Ammon's horn (tissue), 1 donor: ENCODE measurements at places on chromosomes 5 and 9.
A peak's percentile ranks its signal among the peaks of the same experiment; 100 is the strongest.

DNA sequence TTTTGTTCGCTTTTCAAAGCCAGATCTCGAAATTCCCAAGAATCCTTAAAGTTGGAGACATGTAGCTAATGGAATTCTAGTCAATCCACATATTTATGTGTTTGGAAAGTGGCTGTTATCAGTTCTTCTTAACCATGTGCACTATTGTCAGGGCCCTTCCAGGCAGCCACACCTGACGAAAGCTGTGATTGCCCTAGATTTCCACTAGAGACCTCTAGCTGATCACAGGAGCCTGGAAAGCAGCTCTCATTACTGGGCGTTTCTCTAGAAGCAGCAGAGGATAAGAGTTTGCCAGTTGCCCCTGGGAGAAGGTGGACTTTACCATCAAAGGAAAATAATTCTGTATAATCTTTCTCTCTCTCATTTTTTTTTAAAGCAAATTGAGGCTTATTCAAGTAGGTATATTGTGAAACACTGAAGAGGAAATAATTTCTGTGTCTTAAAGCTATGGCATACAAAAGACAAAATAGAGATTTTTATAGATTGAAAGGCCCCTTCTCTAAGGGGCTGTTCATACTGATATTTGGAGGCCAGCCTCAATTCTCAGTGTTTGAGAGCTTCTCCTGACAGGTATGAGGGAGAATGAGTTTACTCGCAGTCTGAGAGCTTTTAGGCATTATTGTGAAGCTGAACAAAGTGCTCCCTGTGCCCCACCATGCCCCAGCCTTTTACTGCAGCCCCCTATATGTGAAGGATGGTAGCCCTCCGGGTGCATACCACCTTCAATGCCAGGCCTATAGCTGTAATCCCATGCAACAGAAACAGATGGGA lies 405.4 kb upstream of the ACTBL2 start:
- peak; percentile 60 for DNase-seq

DNA sequence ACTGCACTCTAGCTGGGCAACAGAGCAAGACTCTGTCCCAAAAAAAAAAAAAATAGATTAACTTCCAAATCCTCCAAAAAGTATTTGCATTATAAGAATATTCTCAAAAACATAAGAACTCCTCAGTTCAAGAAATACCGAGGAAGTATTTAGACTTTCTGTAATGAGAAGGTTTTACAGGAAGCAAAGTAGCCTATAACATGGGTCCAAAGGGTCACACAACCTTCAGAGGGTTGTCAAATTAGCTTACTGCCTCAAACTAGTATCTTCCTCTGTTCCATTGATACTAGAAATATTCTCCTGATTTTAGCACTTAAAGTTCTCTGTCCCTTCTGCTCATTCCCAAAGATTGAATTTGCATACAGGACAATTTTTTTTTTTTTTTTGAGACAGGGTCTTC lies 121.9 kb downstream of the INVS start:
- DNase-seq = no peak

GRCh38 chr9:18542837-18543405 lies 69.0 kb downstream of the ADAMTSL1 start:
- DNase-seq = no peak

- DNase-seq = no peak
Measured at GRCh38 chr5:125465703-125466102, 719.3 kb upstream of the ZNF608 start.

GRCh38 chr5:104793755-104794080 lies 1231.1 kb upstream of the NUDT12 start:
- DNase-seq = no peak

- no peak for DNase-seq
Measured at GRCh38 chr9:114049441-114050225, 28.5 kb downstream of the AMBP start.

DNA sequence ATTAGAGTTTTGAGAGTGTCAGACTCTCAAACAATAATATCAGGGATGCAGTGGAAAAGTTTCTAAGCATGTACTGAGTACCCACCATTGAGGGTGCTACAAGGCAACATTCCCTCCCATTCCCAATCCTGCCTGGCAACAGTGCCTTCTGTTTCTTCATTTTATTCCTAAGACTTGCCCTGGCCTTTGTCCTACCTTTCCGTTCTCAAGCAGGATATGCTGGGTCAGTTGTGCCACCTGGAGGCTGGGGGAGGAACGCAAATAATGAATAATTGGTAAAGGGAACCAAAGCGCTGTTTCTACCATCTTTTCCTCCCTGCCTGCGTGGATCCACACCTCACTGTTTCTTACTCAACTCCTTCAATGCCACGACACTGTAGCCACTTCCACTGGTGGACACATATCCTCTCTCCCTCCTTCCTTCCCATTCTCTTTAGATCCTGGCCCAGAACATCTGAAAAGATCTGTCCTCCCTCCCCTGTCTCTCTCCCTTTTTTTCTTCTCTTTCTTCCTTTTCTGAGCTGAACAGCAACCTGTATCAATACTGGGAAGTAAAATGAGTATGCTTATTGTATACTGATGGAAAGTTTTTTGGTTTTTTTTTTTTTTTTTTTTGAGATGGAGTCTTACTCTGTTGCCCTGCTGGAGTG lies 149.5 kb downstream of the C9orf152 start:
- peak; percentile 54 for DNase-seq

- peak; percentile 84 for DNase-seq
Measured at GRCh38 chr5:141849415-141850243, 28.6 kb downstream of the PCDH1 start.

- DNase-seq = no peak
Measured at GRCh38 chr5:111948092-111948841, 191.3 kb upstream of the NREP start.

- DNase-seq = no peak
Measured at GRCh38 chr9:133731876-133732638, 6.1 kb downstream of the SARDH start.
